NT2/D1 (cell line): ENCODE measurements at places on chromosomes 13 and 19.

- DNase-seq = no peak
These were observed 3.2 kb downstream of the PIN1 start for GRCh38 chr19:9838324-9838723.

GRCh38 chr13:25037057-25037813, 58.7 kb upstream of the PABPC3 start:
- peak; percentile 56 for DNase-seq

DNA sequence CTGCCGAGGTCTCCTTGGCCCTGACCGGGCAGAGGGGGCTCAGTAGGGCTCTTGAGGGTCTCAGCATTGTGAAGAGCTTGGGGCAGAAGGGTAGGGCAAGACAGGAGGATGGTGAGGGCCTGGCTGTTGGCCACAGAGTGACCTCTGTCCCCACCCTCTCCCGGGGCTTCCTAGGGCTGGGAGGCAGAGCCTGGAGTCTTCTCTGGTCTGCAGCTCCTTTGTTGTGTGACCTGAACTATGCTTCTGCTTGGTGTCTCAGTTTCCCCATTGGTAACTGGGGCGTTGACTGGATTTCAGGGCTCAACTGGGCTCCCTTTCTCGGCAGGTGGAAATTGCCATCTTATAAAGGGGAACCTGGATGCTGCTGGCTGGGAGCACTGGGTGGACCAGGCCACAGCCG, 30.1 kb upstream of the PEPD start:
- DNase-seq = no peak

- no peak for DNase-seq
These were observed 355.2 kb downstream of the KCNRG start for GRCh38 chr13:50370303-50370950.

GRCh38 chr13:106187101-106187500, 348.4 kb downstream of the EFNB2 start:
- no peak for DNase-seq

DNA sequence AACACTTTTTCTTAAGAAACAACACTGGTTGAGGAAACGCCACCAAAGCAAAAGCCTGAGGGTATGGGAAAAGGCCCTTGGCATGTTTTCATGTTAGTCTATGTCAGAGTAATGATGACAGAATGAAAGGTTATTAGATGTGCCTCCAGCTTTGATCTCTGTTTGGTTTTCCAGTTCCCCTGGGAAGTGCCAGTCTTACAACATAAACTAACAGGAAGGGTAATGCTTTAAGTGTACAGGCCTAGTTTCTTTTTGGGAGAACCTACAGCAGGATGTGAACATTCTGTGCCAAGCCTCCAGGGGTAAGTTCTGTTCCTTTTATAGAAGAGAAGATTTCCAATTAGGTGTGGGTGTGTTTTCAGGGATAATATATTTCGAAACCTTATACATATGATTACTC, 121.7 kb downstream of the FNDC3A start:
- no peak for DNase-seq

DNA sequence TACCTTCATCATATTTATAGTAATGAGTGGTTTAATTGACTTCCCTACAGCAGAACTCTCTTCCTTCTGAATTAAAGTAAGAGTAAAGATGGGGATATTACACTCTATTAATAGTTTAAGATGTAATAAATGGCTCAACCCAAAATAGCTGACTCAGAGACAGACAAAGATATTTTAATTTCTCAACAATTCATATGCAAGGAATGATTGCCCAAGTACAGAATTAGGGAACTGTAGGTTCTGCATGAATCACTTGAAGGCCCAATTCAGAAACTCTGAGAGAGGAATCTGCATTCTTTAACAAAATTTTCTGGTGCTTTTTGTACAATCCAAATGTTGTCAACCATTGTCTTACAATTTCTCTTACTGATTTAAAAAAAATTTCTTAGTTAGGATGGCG, 42.9 kb upstream of the PCDH9 start:
- no peak for DNase-seq

- no peak for DNase-seq
These were observed 50.7 kb downstream of the KLF2 start for GRCh38 chr19:16375157-16375935.

DNA sequence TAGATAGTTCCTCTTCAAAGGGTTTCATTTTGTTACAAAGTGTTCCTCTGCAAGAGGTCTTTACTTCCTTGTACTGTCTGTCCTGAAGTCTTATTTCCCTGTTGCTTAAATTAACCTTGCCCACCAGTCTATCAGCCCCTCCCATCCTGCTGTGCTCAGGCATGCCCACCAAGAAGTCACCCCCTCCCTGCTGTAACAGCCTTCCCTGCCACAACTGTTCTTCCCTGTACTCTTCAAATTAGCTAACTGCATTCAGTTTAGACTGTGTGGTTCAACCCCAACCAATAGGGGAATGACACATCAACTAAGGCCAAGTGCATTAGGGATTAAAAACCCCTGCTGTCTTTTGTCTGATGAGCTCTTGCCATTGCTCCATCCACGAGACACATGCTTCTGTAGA, 34.4 kb upstream of the ZNF562 start:
- DNase-seq = no peak

GRCh38 chr19:45471111-45471930, 3.5 kb downstream of the FOSB start:
- no peak for DNase-seq

DNA sequence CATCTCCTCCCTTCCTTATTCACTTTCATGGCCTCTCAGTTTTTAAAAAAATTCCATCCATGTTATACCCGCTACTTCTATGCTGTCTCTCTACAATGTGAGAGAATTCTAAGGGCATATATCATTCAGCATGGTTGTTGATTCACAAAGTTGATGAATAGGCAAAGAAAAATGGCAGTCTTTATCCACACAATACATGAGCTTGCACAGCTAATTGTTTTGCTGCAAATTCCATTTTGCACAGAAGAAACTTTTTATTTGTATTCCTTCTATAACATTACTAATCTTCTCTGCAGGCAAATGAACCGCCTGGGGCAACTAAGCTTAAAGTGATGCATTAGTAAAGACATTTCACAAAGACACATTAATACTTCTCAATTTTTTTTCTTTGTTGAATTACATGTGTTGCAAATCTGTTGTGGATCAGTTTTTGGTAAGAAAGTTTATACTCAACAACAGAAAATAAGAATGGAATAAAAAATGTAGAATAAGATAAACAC, 196.9 kb downstream of the LIG4 start:
- no peak for DNase-seq

GRCh38 chr13:48532256-48532505, 699 bp downstream of the RCBTB2 start:
- DNase-seq = no peak

- DNase-seq = no peak
These were observed 314.3 kb downstream of the SLITRK1 start for GRCh38 chr13:83568019-83568418.

- DNase-seq = no peak
These were observed 3.0 kb downstream of the SIGLEC9 start for GRCh38 chr19:51127755-51128154.

DNA sequence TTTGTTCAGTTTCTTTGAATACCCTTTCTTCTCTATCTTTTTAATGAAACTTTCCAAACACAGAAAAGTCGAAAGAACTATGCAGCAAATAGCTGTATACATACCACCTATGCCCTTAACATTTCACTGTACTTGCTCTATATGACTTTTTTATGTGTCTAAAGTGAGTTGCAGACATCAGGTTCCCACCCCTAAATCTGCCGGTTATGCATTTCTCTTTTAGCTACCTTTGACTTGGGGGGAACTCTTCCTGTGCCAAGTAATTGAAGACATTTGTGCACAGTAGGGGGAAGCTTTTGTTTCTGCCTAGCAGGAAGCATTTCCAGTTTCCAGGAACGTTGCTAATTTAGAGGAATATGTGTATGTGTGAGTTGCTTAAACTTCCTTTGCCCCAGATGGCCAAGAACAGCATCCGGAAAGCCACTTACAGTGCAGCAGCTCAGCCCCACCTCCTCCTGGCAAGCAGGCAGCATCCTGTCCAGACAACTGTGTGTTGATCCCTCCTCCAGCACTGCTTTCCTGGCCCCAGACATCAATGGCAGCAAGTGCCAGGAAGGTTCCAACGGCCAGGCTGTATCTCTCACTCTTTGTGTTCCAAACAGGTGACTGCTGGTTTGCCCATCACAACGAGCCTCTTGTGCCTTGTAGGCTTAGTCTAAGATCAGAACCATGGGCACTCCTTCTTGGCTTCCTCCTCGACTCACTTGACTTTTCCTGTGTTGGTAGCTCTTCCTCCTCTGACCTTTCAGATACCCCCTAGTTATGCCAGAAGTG, 14.7 kb upstream of the GRAMD1A start:
- DNase-seq = no peak

- DNase-seq = no peak
These were observed 666.0 kb downstream of the DIAPH3 start for GRCh38 chr13:59497621-59498247.

GRCh38 chr13:112893570-112894422, 75.2 kb upstream of the MCF2L start:
- no peak for DNase-seq

DNA sequence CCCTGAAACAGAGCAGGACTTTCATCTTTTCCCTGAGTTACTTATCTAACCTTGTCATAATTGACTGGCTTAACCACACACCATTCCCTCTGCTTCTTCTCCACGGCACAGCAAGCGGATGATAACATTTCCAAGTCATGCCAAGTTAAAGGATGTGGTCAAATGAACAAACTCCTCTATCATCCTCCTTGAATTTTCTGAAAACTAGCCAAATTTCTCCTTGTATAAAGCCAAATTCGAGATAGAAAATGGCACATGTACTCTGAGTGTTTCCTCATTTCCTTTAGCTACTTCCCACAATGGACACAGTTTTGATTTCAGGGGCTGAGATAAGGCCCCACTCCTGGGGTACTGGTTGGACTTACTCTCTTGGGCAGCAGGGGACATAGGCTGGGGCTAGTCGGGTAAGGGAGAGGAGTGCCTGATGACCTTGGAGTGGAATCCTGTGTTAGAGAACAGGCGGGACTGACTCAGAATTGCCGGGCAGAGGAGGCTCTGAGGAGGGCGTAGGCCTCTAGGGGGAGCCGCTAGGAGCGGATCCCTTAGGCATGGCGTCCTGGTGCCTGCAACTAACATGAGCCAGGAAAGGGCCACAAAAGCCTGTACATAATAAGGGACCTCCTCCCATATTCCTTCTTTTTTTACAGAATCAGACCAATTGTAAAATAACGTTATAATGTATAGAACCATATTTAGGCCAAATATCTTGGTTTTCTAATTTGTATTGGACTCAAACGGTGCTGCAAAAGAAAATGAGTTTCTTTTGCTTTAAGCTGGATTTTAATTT, 20.3 kb upstream of the TMTC4 start:
- peak; percentile 38 for DNase-seq

GRCh38 chr19:43779147-43779819, 1.5 kb downstream of the KCNN4 start:
- no peak for DNase-seq

GRCh38 chr13:39418424-39418823, 184.6 kb downstream of the LHFPL6 start:
- DNase-seq = no peak

GRCh38 chr19:51565583-51565982, 5.5 kb upstream of the ZNF175 start:
- DNase-seq = no peak

DNA sequence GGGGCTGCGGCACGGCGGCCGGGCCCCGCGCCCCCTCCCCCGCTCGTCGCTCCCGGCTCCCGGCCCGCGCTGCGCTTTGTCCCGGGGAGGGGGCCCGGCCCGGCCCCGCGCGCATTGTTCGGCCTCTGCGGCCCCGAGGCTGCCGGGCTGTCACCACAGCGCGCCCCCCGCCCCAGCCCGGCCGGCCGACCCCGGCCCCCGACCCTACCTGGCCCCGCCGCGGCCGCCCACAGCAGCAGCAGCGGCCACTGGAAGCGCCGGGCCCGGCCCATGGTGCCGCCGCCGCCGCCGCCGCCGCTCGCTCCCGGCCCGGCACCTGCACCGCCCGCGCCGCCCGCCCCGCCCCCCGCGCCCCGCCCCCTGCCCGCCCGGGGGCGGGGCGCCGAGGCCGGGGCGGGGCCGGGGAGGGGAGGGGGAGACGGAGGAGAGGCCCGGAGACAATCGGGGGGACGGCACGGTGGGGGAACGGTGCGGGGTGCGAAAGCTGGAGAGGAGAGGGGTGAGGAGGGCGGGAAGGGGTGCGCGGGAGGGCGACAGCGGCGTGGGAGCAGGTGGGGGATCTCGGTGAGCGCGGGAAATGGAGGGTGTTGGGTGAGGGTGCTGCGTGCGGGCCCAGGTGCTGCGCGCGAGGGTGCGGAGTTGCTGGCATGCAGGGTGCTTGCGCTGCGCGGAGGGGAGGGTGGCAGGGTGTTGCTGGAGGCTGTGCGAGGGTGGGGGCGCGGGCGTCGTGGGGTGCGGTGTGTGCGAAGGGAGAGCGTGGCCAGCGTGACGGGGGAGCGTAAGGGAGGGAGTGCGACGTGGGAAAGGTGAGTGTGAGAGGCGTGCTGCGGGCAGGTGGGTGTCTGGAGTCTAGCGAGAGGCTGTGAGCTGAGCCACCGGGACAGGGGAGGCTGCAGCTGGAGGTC, at the start of gene CADM4:
Gene CADM4 (minus strand): TSS at position 332 of the 905 bp plus-strand sequence. CDS start 60 bp downstream, at position 272.
- no peak for DNase-seq

GRCh38 chr13:27432611-27433210, 8.3 kb downstream of the GTF3A start:
- no peak for DNase-seq

DNA sequence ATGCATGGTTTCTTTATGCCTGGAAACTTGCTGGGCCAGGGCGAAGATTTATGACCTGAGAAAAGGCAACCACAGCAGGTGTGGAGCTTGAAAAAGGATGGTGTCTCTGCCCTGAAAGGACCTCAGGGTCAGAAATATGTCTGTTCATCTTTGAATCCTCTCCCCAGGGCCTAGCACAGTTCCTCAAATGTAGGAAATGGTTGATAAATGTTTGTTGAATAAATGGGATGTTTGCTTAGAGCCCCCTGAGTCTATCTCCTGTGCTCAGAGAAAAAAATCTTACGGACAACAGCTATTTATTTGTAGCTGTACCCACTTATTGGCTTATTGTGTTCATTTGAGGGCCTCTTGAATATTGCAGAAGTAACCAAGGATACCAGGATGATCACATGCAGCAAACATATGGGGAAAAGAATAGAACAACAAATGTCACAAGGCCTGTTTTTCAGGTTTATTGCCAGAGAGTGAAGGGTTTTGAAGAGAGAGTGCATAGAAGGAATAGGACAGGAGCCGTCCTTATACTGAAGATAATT, 114.5 kb downstream of the KLF5 start:
- no peak for DNase-seq

- no peak for DNase-seq
These were observed 25.0 kb downstream of the KBTBD6 start for GRCh38 chr13:41107584-41108014.

- DNase-seq = no peak
These were observed 61.3 kb downstream of the TNFRSF19 start for GRCh38 chr13:23631311-23632047.

GRCh38 chr13:22103046-22104027, 432.5 kb downstream of the FGF9 start:
- no peak for DNase-seq

DNA sequence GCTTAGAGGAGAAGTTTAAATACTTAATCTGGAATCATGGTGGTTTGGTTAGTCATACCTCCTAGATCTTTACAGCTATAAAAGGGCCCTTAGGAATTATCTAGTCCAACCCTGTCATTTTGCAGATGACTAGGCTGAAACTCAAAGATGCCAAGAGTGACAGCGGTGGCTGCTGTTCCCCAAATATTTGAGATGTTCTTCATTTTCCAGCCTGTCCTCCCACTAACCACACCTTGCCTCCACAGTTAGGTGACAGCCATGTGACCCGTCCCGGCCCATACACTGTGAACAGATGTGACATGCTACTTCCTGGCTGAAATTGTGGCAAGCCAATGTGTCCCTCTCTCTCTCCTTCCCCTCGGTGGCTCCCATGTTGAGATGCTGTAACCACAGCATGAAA, 225.5 kb upstream of the IPO5 start:
- no peak for DNase-seq

GRCh38 chr13:110008816-110009215, 222.4 kb upstream of the IRS2 start:
- no peak for DNase-seq
